BJ (cell line): ENCODE measurements at places on chromosomes 7 and 10.

DNA sequence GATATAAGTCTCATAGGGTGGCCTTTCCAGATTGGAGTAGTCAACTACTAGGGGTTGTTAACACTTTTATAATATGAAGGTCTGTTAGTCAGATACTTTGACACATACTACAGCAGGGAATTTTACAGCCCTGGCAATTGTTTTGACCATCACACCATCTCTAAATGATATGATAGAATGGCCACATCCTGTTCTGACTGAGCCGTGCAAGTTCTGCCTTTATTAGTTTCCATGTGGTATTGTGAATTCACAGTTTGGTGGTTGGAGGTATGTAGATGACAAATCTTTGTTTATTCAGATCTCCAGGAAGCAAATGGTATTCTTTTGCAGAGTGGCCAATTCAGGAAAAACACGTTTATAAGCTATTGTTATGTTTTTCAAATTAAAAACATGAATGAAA, 83.0 kb downstream of the NRG3 start:
- DNase-seq, result no peak

DNA sequence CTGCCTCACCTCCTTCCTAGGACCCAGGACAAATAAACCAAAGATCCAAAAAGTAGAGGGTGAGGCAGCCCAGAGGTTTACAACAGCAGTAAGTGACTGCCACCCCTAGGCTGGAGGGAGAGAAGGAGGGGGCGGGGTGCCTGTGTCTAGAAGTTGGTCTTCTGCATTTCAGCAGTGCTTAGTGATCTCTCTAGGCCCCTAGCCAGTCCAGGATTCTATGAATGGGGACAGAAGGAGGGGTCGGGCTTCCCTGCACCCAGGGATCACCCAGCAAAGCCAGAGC, 62.8 kb upstream of the KDM7A start:
- DNase-seq, result no peak

DNA sequence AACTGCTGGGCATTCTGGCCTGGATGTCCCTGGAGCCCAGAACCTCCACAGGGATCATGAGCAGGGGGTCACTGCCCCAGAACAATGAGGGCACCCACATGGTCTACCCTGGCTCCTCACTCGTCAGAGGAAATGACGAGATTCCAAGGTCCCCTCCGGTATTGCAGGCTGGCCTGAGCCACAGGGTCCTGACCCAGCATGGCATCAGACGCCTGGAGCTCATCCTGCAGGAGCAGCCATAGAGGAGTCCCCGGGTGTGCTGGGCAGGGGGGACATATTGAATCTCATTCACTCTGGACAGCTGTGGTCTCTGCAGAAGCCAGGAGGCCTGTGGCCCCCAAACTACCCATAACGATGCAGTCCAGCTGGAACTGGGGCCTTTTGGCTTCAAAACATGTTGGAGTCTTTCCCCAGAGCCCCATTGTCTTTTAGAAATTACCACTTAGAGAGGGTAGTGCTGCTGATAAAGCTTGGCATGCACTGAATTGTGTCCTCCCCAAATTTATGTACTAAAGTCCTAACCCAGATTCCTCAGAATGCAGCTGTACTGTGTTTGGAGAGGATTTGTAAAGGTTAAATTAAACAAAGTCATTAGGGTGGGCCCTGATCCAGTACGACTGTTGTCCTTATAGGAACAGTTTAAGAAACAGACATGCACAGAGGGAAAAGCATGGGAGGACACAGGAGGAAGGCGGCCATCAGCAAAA, 27.7 kb downstream of the ANXA8 start:
- no peak for DNase-seq

GRCh38 chr7:1043552-1044188, 676 bp upstream of the GPR146 start:
- no peak for DNase-seq

DNA sequence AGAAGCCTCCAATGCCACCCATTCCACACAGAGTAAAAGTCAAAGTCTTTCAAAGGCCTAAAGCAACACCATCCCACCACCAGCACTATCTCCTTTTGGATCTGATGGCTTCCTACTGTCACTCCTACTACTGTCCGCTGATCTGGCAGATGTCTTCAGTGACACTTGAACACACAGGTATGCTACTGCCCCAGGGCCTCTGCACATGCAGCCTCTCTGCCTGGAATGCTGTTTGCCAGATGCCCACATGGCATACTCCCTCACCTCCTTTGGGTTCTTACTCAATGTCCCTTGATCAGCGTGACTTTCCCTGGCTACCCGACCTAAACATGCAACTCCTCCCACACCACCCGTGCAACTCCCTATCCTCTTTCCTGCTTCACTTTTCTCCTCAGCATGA, 512.4 kb downstream of the KCNMA1 start:
- DNase-seq, result no peak

- no peak for DNase-seq
Measured at GRCh38 chr10:132410056-132410778, 13.2 kb downstream of the PWWP2B start.

DNA sequence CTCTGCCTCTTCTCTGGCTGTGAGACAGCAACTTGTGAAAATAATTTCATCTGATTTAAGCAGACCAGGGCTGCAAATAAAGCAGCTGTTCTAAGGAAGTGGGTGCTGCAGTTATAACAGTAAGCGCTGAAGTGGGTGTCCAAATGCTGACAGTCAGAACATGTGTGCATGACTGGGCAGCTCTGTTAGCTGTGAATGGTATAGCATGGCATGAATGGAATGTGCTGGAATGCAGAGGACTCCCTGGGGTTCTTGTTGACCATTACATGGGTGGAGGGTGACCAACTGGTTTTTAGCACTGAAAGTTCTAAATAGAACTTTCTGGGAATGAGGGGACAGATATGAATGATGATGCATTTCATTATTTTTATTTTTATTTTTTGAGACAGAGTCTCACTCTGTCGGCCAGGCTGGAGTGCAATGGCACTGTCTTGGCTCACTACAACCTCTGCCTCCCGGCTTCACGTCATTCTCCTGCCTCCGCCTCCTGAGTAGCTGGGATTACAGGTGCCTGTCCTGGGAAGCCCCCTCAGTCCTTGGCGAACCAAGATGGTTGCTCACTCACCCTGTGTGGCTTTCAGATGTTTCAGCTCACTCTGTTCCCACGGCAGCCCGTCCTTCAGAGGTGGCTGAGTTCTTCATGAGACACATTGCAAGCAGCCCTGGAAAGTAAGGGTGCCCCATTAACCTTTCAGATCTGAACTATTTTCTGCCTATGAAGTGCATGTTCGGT, 319.8 kb upstream of the PHYHIPL start:
- DNase-seq, result peak; percentile 91

DNA sequence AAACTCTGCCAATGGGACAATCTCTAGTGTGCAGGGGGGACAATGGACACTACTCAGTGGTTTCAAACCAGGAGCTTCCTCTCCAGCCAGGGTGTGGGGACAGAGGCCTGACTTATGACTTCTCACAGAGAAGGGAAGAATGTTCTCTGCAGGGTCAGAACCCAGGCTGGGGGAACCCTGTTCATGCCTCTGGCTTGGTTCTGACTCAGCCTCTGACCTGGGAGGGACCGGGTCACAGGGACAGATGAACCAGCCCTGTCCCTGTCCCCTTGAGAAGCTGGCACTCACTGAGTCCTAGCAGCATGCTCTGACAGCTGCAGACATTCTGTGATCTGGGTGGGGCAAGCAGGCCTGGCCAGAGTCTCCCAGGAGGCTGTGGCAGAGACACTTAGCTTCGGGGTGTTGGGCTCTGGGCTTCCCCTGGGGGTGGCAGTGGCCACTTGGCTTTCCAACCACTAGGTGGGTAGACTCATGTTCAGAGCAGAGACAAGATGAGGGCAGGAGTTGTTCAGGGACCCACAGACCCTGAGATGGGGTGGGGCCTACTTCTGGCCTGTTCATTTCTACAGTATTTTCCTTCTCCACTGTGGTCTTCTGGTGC, 13.6 kb downstream of the TSPAN15 start:
- no peak for DNase-seq

DNA sequence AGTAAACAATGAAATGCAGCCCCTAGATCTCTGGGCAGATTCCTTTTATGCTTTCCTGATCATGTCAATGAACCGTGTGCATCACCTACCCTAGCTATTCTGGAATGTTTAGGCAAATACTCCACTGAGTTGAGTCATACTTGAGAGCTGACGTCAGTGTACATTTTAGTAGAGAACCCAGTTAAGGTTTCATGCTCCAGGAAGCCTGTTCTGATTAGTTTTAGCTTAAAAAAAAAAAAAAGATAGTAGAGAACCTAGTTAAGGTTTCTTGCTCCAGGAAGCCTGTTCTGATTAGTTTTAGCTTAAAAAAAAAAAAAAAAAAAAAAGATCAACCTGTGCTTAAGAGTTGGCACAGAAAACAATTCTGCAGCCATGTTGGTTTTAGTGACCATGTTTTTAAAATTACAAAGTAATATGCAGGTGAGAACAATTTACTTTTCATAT, 3.7 kb upstream of the MCU start:
- peak; percentile 54 for DNase-seq

DNA sequence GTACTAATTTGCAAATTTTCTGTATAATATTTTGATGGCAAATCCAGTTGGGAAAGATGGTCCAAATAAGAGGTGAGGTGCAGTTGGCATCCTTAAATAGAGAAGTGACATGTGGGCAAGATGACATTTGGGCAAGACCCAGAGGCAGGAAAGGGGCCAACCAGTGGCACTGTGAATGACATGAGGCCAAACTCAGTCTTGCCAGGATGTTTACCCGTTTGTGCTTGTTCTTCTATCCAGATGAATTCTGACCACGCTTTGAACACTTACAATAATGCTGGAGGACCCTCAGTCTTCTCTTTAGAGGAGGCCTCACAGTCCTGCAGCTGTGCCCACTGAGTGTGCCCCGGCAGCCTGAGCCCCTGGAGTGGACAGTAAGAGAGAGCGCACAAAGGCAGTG, 45.1 kb downstream of the KCNMA1 start:
- DNase-seq, result no peak

DNA sequence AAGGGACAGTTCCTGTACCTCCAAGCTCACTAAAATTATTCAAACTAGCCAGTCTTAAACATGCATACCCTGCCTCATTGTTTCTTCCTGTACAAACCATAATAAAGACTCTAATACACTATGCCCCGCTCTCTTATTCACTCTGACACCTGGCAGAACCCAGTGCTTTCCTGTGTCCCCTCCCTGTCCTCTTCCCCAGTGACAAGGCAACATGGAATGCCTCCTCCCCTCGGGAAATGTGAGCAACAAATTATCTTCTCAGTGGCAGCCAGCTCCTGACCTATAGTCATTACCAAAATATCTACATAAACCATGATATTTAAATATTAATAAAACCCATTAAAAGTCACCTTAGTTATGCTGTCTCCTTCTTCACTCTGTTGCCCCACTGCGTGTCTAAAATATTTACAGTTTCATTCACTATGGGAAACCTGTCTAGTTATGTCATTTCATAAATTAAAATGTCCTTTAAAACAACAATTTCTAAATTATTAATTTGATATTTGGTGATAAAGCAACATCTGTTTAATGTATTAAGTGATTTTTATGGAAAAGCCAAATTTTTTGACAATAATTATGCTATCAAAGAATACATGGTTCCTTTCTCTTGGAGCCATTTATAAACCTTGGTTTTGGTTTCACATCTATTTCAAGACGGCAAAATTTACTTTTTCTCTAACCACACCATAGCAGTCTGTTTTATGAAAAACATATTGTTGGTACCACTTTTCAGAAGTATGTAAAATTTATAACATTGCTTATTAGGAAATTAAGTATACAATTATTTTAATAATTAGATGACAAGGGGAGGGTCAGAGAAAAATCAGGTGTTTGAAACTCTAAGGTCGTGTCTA, 1355.2 kb downstream of the XPNPEP1 start:
- no peak for DNase-seq

GRCh38 chr10:89369156-89370105, 8.4 kb upstream of the IFIT1B start:
- DNase-seq, result no peak

DNA sequence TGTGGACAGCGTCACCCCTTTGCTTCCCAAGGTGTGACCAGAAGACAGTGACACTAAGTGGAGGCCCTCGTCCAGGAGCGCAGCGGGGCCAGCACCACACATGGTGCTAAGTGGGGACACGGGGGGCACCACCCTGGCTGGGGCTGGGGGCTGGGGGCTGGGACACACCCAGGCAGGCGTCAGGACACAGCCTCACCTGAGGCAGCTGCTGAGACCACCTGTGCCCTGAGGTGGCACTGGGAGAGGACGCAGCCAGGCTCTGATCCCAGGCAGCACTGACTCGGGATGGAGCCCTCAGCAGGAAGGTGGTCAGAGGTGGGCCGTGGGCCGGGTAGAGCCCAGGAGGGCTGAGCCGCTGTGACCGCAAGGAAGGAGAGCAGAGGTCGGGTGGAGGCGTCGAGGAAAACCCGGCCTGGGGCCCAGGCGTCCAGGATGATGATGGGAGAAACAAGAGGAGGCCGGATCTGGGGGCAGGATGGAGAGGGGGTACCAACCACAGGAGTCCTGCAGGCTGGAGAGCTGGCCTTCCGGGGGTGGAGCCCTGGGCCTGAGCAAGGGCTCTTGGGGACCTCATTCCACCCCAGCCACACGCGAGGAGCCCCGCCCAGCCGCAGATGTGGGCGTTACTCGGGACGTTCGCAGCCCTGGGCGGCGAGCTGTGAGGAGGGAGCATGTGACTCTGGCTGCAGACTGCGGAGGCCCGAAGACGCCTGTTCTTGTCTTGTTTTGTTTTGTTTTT, 22.5 kb downstream of the LRRC27 start:
- no peak for DNase-seq

DNA sequence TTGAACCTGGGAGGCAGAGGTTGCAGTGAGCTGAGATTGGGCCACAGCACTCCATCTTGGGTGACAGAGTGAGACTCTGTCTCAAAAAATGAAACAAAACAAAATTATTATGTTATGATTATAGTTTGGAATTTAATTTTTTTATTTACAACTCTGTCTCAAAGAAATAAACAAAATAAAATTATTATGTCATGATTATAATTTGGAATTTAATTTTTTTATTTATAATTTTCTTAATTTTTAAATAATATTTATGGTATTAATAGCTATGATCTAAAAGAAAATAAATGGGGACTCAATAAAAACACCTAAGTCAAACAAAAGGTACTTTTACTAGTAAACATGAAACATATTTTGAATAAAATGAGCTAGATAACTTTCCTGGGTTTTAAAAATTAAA, 994.8 kb upstream of the GHITM start:
- no peak for DNase-seq

- DNase-seq, result no peak
Measured at GRCh38 chr10:14712991-14713424, 61.7 kb downstream of the FAM107B start.

- DNase-seq, result no peak
Measured at GRCh38 chr10:26296360-26296759, 79.8 kb downstream of the GAD2 start.

DNA sequence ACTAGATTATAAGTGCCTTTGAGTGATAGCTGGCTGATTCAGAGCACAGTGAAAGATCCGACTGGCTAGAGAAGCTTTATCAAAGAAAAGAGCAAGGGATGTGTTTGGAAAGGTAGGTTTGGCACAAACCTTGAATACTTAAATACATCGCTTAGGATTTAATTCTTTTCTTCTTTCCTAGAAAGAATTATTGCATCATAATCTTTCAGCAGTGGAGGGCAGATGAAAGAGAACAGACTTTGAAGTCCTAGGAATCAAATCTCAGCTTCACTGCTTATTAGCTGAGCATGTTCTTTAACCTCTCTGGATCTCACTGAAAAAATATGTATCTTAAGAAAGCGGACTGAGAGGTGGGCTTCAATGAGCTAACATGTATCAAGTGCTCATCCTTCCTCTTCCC, 122.8 kb downstream of the ZNF365 start:
- no peak for DNase-seq
